ENCODE measurements at places on chromosomes 16 and 17. TPM values are rescaled to one million over a fixed set of nuclear protein-coding genes. Genes with fewer than 3 reads are reported as not detected.

The USP43 gene
- 0.25 TPM for total RNA-seq

The PRR29 gene
- 12.0 TPM for total RNA-seq

The LGALS9 gene
- total RNA-seq: 238 TPM

- DNase-seq: no peak
Observed at GRCh38 chr17:27566671-27567562, 64.1 kb upstream of the LGALS9 start.

- no peak for DNase-seq
Observed at GRCh38 chr17:82655523-82655922, 7.3 kb upstream of the WDR45B start.

GRCh38 chr17:55266051-55266957 lies 1.5 kb downstream of the HLF start:
- no peak for DNase-seq

GRCh38 chr16:25097276-25097975 lies 14.1 kb upstream of the LCMT1 start:
- DNase-seq: no peak

DNA sequence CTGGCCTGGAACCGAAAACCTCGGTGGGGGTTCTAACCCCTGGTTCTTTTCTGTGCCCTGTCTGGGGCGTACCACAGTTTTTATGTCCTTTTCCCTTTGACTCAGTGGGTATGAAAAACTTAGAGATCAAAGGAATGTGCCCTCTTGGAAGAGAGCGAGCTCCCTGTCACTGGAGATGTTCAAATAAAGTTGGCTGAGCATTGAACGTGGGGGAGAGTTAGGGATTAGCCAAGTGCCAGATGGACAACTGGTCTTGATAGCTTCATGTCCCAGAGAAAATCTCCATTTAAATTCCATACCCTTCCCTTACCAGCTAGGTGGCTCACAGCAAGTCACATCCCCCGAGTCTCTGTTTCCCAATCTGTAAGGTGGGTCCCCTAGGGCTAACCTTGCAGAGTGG lies 9.5 kb downstream of the ADGRG1 start:
- DNase-seq: no peak

DNA sequence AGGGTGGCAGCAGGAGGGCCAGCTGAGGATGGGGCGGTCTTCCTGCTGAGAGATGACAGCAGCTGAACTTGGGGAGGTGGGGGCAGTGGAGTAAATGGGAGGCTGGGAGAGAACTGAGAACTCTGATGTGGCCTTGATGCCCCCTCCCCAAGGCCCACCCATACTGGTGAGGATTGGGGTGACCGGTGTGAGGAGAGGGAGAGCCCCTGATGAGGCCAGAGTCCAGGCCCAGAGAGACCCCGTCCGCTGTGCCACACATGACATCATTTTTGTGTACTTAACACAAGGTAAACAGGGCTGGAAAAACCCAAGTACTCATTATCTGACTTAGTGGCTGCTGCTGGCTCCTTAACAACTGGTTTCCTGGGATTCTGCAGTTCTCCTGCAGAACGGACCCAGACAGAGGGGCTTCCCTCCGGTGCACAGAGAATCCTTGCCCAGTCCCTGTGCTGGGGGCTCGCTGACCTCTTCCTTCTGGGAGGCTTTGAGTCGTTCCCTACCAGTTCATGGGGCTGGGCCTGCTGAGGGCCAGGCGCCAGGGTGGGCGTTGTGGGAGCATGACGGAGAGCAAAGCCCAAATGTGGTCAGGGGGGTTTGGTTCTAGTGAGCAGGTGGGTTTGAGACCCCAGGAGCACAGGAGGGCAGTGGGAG lies 207.6 kb downstream of the RAB11FIP4 start:
- no peak for DNase-seq

DNA sequence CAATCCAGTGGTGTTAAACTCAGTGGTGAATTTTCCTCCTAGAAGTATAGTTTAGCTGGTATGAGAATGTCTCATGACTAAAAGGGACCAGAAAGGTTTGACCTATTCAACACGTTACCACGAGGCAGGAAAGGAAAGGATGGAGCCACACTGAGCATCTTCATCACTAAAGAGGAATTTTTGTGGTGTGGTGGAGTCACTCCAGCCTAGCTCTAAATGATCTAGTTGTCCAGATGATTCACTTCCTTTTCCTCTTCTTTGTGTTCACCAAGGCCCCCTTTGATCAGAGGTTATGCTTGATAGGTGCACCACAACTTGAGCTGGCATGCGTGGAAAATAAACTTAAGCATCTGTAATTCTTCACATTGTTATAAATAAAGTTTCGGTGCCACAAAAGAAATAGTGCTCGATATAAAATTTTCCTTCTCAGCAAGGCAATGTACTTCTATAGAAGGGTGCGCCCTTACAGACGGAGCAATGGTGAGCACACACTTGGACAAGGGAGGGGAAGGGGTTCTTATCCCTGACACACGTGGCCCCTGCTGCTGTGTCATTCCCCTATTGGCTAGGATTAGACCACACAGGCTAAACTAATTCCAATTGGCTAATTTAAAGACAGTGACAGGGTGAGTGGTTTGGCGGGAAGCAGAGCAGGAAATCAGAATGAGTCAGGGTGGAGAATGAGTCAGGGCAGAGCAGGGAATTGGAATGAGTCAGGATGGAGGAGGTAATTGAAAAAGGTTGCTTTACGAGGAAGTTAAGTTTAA lies 254.6 kb downstream of the HS3ST3A1 start:
- DNase-seq: no peak

DNA sequence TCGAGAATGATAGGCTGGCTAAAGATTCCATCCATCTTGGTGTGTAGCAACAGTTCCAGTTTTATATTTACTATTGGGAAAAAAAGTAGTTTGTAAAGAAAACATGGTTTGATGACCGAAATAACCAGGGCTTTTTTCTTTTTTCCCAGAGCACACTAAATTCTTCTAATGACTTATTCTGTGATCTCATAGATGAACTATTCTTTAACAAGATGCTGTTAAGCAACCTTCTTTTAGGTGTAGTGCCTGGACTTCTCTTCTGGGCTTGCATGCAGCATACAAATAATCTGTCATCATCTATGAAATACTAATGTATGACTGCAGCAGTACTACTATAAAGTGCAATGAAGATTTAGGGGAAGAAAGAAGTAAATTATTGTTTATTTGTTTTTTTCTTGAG lies 11.0 kb upstream of the CAPNS2 start:
- no peak for DNase-seq

DNA sequence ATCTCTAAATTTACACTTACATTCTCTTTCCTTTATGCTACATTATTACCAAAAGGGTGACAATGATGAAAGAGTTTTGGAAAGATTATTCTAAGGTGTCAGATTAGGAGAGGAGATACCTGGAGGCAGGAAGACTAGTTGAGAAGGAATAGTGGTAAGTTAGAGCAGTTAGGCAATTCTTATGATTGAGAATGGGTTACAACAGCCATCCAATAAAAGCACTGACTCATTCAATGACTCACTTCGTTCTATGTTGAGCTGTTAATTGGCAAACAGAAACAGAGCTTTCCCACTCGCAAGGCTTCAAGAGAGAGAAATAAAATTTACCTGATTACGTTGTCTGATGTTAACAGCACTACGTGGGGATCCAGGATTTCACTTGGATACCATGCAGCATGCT lies 5.8 kb downstream of the NUP88 start:
- no peak for DNase-seq

- DNase-seq: no peak
Observed at GRCh38 chr17:32646941-32647340, 160.1 kb downstream of the CDK5R1 start.

DNA sequence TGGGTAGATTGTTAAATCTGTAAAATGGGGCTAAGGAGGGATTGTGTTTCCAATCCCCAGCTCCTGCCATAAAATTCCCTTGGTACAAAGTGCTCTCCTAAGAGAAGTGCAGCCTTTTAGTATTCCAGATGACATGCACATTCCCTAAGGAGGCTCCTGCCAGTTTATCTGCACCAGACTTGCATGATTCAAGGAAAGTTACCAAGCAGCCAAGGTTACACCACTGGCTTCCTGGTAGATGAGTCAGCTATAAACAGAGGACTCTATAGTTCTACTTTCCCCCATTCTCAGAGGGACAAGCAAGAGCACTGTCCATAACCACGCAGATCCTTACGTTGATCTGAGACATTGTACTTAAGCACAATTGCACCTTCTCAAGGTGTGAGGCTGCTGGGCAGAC lies 1.9 kb downstream of the CALB2 start:
- DNase-seq: no peak

- DNase-seq: no peak
Observed at GRCh38 chr16:70717065-70717464, 31.2 kb upstream of the MTSS2 start.

GRCh38 chr16:31076319-31076718 lies 2.1 kb downstream of the ZNF646 start:
- DNase-seq: no peak

GRCh38 chr17:34567691-34568465 lies 11.5 kb upstream of the TMEM132E start:
- DNase-seq: no peak

- DNase-seq: peak; percentile 16
Observed at GRCh38 chr17:42928714-42929496, 28.3 kb downstream of the G6PC1 start.

All from activated CD4-positive, alpha-beta memory T cell treated with anti-CD3 and anti-CD28 coated beads, Interleukin-2, amount 10 ng/mL, durations not matched to agents 7 days and 5 days (primary cell).